IPS DF 6.9 (cell line): ENCODE measurements at places on chromosomes 1 and 21.

- no peak for DNase-seq
These were observed 398.0 kb downstream of the PTPRU start for GRCh38 chr1:29634324-29634723.

DNA sequence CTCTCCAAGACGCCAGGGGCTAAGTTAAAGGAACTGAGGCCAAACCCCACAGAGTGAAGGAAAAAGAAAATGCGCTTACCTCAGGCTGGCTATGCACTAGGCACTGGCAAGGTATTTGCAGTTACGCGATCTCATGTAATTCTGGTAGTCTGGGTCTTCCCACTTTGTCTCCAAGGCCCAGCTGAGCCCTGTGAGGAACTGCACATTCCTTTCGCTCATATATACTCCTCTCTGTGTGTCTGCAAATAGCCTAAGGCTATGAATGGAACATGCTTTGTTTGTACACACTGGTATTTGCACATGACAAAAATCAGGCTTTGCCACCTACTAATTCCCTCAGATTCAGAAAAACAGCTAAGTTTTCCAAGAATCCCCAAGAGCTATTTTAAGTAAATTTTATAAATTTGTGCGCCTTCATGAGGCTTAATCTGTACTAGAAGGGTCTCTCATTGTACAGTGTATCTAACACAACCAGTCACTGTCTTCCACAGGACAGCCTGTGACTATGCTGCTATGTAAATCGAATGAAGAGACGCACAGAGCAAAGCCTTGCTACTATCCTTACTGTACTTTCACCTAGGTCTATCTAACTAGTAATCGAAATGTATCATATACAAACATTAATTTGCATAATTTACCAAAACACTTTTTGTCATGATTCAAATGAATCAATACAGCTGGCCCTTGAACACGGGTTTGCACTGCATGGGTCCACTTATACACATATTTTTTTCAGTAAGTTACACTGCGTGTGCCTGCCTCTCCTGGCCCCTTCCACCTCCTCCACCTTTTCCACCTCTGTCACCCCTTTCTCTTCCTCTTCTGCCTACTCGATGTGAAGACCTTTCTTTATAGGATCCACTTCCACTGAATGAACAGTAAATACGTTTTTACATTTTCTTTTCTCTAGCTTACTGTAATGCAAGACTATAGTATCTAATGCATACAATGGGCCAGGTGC lies 87.0 kb downstream of the SIPA1L2 start:
- no peak for DNase-seq

- DNase-seq: no peak
These were observed 2.1 kb upstream of the QSOX1 start for GRCh38 chr1:180152588-180152987.

DNA sequence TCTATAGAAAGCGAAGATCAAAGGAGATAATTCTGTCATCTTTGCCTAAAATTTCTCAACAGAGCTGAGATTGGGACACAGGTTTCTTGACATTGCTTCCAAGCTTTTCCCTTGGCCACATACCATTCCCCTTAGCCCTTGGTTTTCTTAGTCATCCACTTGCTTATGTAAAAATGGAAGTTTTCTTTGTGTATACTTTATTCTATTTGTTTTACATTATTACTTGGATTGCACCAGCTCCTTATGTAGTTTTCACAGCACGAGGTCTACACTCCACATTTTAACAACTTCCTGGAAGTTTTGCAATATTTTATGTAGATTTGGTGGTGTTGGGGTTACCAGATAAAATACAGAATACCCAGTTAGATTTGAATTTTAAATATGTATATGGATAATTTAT lies 129.8 kb downstream of the PLA2G4A start:
- no peak for DNase-seq

GRCh38 chr1:105874621-105875020 lies 1181.9 kb upstream of the PRMT6 start:
- no peak for DNase-seq

GRCh38 chr1:91450260-91450659 lies 45.6 kb upstream of the HFM1 start:
- DNase-seq: no peak

DNA sequence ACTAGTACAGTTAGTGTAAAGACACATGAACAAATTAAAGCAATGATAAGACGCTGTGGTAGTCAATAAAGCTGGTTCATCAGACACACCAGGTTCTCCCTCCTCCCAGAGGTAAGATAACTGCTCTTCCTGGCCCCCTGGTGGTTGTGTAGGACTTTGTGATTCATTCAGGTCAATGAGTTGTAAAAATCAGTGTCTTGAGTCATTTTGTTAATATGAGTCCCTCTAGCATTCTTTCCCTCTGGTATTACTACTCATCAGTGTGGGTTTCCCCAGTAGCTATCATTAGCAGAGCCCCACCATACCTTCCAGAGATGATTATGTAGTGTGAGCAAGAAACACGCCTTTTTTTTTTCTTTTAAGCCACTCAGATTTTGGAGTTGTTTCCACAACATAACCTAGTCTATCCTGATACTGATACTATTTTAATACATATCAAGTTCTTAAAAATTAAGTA lies 3.6 kb upstream of the SETDB1 start:
- peak; percentile 52 for DNase-seq

- no peak for DNase-seq
These were observed 223.0 kb downstream of the LTN1 start for GRCh38 chr21:28769683-28770082.

DNA sequence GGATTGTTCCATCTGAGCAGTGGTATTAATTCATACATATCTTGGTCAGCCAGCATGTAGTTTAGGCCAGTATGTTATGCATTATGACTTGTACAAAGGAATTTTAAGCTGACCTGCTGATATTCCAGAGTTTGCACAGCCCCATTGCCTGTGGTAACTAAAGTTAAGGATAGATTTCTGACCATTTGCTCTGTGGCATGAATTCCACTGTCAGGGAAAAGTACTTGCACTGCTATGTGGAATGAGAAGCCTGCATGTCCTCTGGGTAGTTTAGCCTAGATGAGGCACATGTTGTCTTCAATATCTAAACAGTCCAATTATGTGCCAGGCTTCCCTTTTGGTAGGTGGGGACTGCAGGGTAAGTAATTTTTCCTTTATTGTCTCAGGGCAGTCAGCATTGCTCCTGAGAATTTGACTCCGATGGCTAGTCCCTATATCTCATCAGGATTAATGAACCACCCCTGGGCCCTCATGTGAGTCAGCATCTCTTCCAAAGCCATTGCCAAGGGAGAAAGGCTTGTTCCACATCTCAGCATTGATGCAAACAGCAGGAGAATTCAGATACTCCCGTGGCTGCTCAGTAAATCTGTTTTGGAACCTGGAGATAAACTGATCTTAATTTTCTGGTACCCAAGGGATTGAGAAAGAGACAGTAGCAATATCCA lies 30.2 kb downstream of the NEK7 start:
- DNase-seq: no peak

- no peak for DNase-seq
These were observed 54.0 kb upstream of the RASAL2 start for GRCh38 chr1:178039891-178040290.

- no peak for DNase-seq
These were observed 36.3 kb downstream of the DAP3 start for GRCh38 chr1:155725142-155725541.

DNA sequence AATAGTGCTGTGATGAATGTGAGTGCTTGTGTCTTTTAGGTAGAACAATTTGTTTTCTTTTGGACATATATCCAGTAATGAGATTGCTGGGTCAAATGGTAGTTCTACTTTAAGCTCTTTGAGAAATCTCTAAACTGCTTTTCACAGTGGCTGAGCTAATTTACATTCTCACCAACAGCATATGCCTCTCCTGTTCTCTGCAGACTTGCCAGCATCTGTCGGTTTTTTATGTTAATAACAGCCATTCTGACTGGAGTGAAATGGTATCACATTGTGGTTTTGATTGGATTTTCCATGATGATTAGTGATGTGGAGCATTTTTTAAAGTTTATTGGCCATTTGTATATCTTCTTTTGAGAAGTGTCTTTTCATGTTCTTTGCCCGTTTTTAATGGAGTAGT lies 647.3 kb upstream of the ADAMTS5 start:
- no peak for DNase-seq

DNA sequence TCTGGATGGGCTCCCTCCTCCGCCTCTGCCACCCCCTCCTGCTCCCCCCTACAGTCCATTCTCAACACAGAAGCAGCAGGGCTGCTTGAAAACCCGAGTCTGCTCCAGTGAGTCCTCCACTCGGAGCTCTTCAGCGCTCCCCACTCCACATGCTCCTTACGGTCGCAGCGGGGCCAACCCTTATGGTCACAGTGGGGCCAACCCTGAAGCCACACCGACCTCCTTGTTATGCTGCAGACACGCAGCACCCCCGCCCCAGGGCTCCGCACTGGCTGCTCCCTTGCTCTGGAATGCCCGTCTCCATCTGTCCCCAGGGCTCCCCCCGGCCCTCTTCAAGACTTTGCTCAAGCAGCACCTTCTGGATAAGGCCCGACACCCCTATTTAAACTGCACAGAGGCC lies 22.6 kb downstream of the GPR157 start:
- no peak for DNase-seq

DNA sequence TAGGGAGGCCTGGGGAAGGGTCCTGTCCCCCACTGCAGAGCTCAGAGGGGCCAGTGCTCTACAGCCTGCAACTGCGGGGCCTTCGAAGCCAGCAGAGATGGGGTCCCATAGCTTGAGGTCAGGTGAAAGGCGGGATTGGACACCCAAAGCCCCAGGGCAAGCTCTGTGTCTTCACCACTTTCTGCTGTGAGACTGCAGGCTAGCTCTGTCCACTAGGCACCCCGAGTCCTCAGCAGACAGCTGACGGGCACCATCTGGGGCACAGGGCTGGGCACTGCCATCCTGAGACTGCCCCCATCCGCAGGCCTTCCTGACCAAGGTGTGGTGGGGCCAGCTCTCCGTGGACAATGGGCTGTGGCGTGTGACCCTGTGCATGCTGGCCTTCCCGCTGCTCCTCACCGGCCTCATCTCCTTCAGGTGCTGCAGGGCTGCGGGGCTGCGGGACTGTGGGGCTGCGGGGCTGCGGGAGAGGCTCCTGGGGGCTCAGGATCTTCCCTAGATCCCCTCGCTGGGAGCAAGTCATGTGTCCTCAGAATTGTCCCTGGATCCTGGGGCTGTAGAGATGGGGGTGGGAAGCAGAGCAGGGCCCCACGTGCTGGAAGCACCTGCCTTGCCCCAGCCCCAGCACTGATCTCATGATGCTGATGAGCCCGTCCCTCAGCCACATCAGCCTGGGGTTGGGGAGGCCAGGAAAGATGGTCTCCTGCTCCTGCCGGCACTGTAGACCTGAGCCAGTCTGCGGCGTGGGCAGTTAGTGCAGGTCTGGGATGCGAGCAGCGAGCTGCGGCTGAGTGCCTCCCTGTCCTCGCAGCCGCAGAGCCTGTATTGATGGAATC lies 46.8 kb downstream of the TRPM2 start:
- DNase-seq: no peak

GRCh38 chr1:88474555-88475304 lies 209.3 kb upstream of the PKN2 start:
- DNase-seq: no peak

GRCh38 chr1:162422662-162423375 lies 10.9 kb upstream of the SH2D1B start:
- no peak for DNase-seq

DNA sequence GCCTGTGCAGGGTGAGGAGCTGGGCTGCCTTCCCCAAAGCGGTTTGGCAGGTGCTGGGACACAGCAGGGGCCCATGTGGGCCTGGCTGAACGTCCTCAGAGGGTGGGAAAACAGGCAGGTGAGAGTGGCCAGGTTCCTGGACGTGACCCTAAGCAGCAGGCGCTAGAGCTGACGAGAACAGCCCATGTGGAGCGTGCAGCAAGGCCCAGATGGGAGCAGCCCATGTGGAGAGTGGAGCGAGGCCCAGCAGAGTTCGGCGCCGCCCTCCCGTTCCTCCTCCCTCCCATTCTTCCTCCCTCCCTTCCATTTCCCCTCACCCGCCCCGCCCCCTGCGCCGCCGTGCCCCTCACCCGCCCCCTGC lies 314.4 kb upstream of the VAMP3 start:
- DNase-seq: no peak

- peak; percentile 93 for DNase-seq
These were observed at the start of gene KCNT2 for GRCh38 chr1:196608390-196609369. Gene KCNT2, minus strand, starts transcription at chr1:196608440. Its CDS starts 131 bp downstream, at chr1:196608309.

- DNase-seq: no peak
These were observed 5.9 kb upstream of the CDC14A start for GRCh38 chr1:100346387-100346786.

DNA sequence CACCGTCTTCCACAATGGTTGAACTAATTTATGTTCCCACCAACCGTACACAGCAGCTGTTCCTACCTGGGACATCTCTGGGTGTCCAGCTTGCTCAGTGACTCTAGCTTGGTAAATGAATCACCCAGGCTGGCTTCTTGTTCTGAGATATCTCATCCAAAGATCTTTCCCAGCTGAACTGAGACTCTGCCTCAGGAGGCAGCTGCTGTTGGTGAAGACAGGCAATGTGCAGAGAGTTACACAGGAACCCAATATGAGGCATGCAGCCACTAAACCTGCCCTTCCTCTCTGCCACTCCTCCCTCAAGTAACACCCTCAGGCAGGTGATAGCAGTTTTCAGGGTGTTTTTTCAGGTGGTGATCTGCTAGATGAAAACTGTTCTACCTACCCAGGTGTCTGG lies 14.0 kb upstream of the FOXO6 start:
- no peak for DNase-seq

- no peak for DNase-seq
These were observed 4.1 kb upstream of the TMEM81 start for GRCh38 chr1:205088341-205088740.

GRCh38 chr1:63143482-63143881 lies 178.9 kb upstream of the FOXD3 start:
- DNase-seq: no peak

- no peak for DNase-seq
These were observed 79.5 kb upstream of the ZNF644 start for GRCh38 chr1:91101328-91101727.

- no peak for DNase-seq
These were observed 27.3 kb upstream of the COL6A1 start for GRCh38 chr21:45954261-45954660.

GRCh38 chr21:32803651-32804050 lies 32.1 kb upstream of the PAXBP1 start:
- no peak for DNase-seq

GRCh38 chr1:117930484-117930883 lies 945 bp downstream of the WDR3 start:
- DNase-seq: no peak

- no peak for DNase-seq
These were observed 624 bp downstream of the KIFAP3 start for GRCh38 chr1:170073893-170074249.

DNA sequence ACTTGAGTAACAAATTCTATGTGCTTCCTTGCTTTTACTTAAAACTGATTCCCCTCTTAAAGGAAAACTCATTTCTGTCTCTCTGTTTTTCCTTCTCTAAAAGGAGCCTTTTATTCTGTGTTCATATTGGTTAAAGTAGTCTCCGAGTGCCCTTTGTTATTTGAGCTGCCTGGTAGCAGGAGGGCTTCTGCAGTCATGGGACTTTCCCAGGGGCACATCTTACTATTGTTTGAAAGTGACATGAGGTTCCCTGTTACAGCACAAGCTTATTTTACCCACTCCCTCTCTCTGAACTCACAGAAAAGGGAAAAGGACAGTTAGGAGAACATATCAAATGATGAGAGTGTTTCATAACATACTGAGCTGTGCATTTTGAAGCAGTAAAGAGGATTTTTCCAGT lies 58.1 kb upstream of the ANGPTL1 start:
- no peak for DNase-seq

GRCh38 chr1:1309251-1310108 lies 1.1 kb downstream of the PUSL1 start:
- DNase-seq: no peak

- DNase-seq: no peak
These were observed 472.9 kb downstream of the MATN1 start for GRCh38 chr1:30250338-30250983.
